ENCODE measurements at places on chromosomes 5 and 9. TPM values are rescaled to one million over a fixed set of nuclear protein-coding genes. Genes with fewer than 3 reads are reported as not detected.

DNA sequence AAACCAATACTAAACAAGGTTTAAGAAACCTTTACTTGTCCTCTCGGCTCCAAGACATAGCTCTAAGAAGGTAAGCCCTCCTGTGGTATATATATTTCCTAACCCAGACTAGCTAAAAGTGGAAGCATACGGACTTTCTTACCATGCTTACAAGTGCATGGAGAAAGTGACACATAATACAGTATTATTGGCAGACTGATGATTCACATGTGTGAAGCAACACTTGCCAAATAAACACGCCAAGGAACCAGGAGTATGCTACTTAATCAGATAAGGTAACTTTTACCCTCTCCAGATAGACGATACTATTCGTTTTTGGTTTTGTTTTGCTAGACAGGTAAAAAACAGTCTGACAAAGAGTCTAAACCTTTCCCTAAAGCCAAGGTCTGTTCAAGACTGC lies 264.1 kb downstream of the MLLT3 start:
- H3K4me3 ChIP-seq, result no peak overlapping the region
- no peaks in the 10 kb centered on the region for H3K27me3 ChIP-seq
- H3K36me3 ChIP-seq, result peaks cover 5% of the 10 kb centered on the region
- DNase-seq, result no peak

Gene SLC46A2
- total RNA-seq, result 17.0 TPM

Gene BSPRY
- total RNA-seq, result 10.8 TPM

GRCh38 chr5:5404381-5404780 lies 18.1 kb upstream of the ICE1 start:
- H3K4me3 ChIP-seq, result no peak overlapping the region
- no peaks in the 10 kb centered on the region for H3K36me3 ChIP-seq
- no peaks in the 10 kb centered on the region for H3K27me3 ChIP-seq
- no peak overlapping the region for H3K27ac ChIP-seq
- no peaks in the 10 kb centered on the region for H3K4me1 ChIP-seq

- H3K27me3 ChIP-seq, result no peaks in the 10 kb centered on the region
- no peak overlapping the region for H3K4me3 ChIP-seq
- no peak for DNase-seq
- no peak overlapping the region for H3K27ac ChIP-seq
Observed at GRCh38 chr9:77507212-77507961, 140.7 kb downstream of the GNA14 start.

DNA sequence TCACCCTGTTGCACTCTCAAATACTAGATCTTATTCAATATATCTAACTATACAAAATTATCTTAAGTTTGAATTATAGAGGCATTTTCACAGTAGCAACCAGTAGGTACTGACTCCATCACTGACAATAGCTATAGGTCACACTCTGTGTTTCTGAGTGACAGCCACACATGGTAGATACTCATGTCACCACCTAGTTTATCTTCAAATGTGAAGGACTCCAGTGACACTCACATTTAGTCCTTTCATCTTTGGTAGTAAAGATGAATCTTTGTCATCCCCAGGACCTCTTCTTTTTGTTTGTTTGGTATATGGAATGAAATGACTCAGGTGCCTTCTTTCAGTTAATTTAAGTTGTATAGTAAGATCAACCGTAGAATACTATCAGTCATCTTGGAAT lies 102.5 kb upstream of the DHFR start:
- no peak overlapping the region for H3K4me3 ChIP-seq
- no peaks in the 10 kb centered on the region for H3K36me3 ChIP-seq
- peaks cover 4% of the 10 kb centered on the region for H3K4me1 ChIP-seq
- H3K27ac ChIP-seq, result no peak overlapping the region
- DNase-seq, result no peak

DNA sequence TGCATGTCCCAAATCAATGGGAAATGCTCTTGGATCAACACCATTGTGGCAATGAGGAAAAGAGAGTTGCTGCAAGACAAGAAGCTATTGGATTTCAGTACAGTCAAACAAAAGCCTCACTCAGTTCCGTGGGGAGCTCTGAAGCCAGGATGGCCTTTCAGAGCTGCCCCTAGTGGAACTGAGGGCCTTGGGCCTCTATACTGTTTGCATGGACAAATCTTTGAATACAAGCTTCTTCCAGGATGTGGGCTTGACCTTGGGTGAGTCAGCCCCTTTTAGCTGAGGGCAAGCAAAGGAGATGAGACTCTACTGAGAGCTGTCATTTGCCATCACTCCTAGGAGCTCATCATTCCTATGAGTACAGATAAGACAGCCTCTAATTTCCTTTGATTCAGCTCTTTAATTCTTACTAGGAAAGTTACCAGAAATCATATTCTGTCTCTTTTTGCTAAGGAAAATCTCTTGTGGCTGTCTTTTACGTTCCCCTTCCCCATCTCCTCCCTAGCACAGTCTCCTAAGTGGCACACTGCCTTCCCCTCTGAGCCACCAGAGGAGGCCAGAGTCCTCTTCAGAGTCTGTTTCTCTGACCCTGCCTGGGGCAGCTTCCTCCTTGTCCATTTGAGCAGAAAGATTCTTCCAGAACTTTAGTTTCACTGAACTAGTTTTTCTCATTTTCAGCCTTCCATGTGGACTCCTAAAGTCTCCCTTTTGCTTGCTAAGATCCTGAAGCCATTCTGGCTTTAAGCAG lies 168.8 kb upstream of the POC5 start:
- H3K36me3 ChIP-seq, result no peaks in the 10 kb centered on the region
- H3K4me3 ChIP-seq, result no peak overlapping the region
- no peaks in the 10 kb centered on the region for H3K27me3 ChIP-seq
- no peak for DNase-seq
- no peak overlapping the region for H3K27ac ChIP-seq

GRCh38 chr5:95600557-95600956 lies 19.3 kb upstream of the GPR150 start:
- DNase-seq, result no peak
- peaks cover 11% of the 10 kb centered on the region for H3K36me3 ChIP-seq
- H3K4me3 ChIP-seq, result no peak overlapping the region

Gene CTXN3
- not detected for total RNA-seq

Gene ZDHHC11
- total RNA-seq, result 12.6 TPM

GRCh38 chr9:134961331-134962064 lies 43.8 kb upstream of the FCN1 start:
- peak; percentile 51 for DNase-seq
- H3K4me1 ChIP-seq, result peaks cover 4% of the 10 kb centered on the region
- no peak overlapping the region for H3K4me3 ChIP-seq

Gene ZNF366
- total RNA-seq, result 12.2 TPM

DNA sequence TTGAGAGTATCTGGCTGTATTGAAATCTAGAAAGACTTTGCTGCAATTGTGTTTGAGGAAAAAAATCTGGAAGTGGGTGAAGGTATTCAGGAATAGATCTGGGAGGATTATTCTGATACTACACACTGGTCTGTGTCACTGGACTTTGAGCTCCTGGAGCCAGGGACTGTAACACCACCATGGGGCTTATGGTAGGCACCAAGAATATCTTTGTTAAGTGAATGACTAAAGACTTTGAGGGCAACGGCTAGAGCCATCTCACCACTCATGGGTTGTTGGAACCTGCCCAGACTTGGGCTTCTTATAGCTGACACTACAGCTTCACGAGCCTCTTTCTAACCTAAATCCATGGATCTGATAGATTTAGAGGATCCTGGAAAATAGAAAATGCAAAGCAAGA lies 10.2 kb downstream of the NFX1 start:
- peaks cover 100% of the 10 kb centered on the region for H3K36me3 ChIP-seq
- DNase-seq, result no peak
- no peaks in the 10 kb centered on the region for H3K27me3 ChIP-seq

DNA sequence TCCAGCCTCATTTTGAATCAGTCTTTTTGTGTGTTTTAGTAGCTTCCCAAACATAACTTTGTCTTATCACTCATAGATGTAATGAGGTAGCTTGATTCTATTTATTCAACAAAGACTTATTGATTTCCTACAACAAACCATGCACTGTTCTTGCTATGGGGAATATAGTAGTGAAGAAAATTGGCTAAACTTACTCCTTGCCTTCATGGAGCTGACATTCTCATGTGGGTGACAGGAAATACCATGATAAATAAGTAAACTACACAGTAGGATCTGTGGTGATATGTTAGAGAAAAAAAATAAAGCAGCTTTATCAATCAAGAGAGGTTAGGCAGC lies 255.7 kb upstream of the TNC start:
- H3K4me3 ChIP-seq, result no peak overlapping the region
- H3K27ac ChIP-seq, result no peak overlapping the region
- no peaks in the 10 kb centered on the region for H3K36me3 ChIP-seq
- H3K27me3 ChIP-seq, result no peaks in the 10 kb centered on the region
- no peaks in the 10 kb centered on the region for H3K4me1 ChIP-seq

GRCh38 chr9:3336951-3337350 lies 188.8 kb downstream of the RFX3 start:
- no peak overlapping the region for H3K27ac ChIP-seq
- H3K36me3 ChIP-seq, result no peaks in the 10 kb centered on the region
- DNase-seq, result no peak
- no peak overlapping the region for H3K4me3 ChIP-seq
- peaks cover 5% of the 10 kb centered on the region for H3K4me1 ChIP-seq
- H3K27me3 ChIP-seq, result no peaks in the 10 kb centered on the region

DNA sequence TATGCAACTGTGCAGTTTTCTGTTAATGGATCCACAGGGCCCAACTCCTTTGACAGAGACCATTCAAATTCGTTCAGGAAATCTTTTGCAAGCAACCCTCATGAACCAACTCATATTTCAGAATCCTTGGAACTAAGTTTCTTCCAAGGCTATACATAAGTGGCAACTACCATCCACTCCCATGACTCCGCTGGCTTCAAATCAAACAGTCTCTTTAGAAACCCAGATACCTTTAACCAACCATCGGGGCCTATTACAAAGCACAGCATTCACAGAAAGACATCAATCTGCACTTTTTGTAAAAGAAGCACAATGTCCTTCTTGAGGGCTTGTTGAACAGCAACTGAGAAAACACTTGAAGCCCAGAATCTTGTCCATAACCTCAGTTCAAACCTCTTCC lies 526.9 kb downstream of the DTWD2 start:
- no peaks in the 10 kb centered on the region for H3K4me1 ChIP-seq
- H3K27ac ChIP-seq, result no peak overlapping the region
- H3K36me3 ChIP-seq, result no peaks in the 10 kb centered on the region
- no peak for DNase-seq
- no peak overlapping the region for H3K4me3 ChIP-seq
- no peaks in the 10 kb centered on the region for H3K27me3 ChIP-seq

Gene CDX1
- not detected for total RNA-seq

GRCh38 chr9:76526026-76526425 lies 67.0 kb downstream of the GCNT1 start:
- no peaks in the 10 kb centered on the region for H3K36me3 ChIP-seq
- H3K27me3 ChIP-seq, result no peaks in the 10 kb centered on the region
- no peak overlapping the region for H3K4me3 ChIP-seq
- peaks cover 9% of the 10 kb centered on the region for H3K4me1 ChIP-seq
- DNase-seq, result no peak

Gene IFNA21
- total RNA-seq, result not detected

GRCh38 chr9:134410071-134410834 lies 84.0 kb downstream of the RXRA start:
- peaks cover 9% of the 10 kb centered on the region for H3K36me3 ChIP-seq
- peak; percentile 92 for DNase-seq
- no peaks in the 10 kb centered on the region for H3K27me3 ChIP-seq
- H3K27ac ChIP-seq, result peak overlapping the region; percentile 51
- no peak overlapping the region for H3K4me3 ChIP-seq

Gene DMGDH
- total RNA-seq, result 0.78 TPM

Gene PCSK5
- total RNA-seq, result 18.1 TPM

- no peak for DNase-seq
- H3K4me1 ChIP-seq, result no peaks in the 10 kb centered on the region
- H3K27ac ChIP-seq, result no peak overlapping the region
- no peak overlapping the region for H3K4me3 ChIP-seq
- H3K27me3 ChIP-seq, result no peaks in the 10 kb centered on the region
Observed at GRCh38 chr9:74403581-74403980, 93.6 kb upstream of the RORB start.

Gene EPB41L4B
- total RNA-seq, result 10.1 TPM

Gene HTR1A
- not detected for total RNA-seq

GRCh38 chr5:144196612-144197011 lies 25.9 kb downstream of the KCTD16 start:
- no peaks in the 10 kb centered on the region for H3K4me1 ChIP-seq
- H3K27ac ChIP-seq, result no peak overlapping the region
- H3K27me3 ChIP-seq, result no peaks in the 10 kb centered on the region
- H3K36me3 ChIP-seq, result no peaks in the 10 kb centered on the region
- DNase-seq, result no peak

- no peaks in the 10 kb centered on the region for H3K36me3 ChIP-seq
- no peak overlapping the region for H3K27ac ChIP-seq
- no peak overlapping the region for H3K4me3 ChIP-seq
- DNase-seq, result no peak
- H3K27me3 ChIP-seq, result no peaks in the 10 kb centered on the region
Observed at GRCh38 chr5:97591781-97592180, 408.7 kb upstream of the RIOK2 start.

DNA sequence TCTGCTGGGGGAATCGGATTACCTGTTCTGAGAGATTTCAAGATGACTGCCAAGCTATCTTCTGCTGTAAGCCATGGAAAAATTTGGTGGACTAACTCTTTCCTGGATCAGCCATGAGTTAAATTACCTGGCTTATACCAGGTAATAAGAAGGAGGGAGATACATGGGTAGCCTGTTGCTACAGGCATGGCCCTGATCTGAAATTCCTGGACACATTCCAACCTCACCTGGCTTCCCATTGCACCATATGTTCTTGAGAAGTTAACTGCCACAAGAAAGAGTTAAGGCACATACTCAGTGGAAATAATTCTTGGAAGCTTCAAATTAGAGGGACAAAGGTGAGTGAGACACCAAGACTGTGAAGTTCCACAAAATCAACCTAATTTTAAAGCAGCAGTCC lies 371.3 kb downstream of the ACTL7B start:
- no peaks in the 10 kb centered on the region for H3K4me1 ChIP-seq
- H3K27ac ChIP-seq, result no peak overlapping the region
- no peak for DNase-seq
- H3K4me3 ChIP-seq, result no peak overlapping the region
- H3K36me3 ChIP-seq, result no peaks in the 10 kb centered on the region

- no peaks in the 10 kb centered on the region for H3K36me3 ChIP-seq
- no peaks in the 10 kb centered on the region for H3K27me3 ChIP-seq
- H3K27ac ChIP-seq, result no peak overlapping the region
- no peak overlapping the region for H3K4me3 ChIP-seq
Observed at GRCh38 chr5:9025942-9026341, 519.9 kb downstream of the SEMA5A start.

Gene C5orf63
- total RNA-seq, result 10.1 TPM

GRCh38 chr5:142821034-142821732 lies 51.0 kb downstream of the ARHGAP26 start:
- no peak for DNase-seq
- no peaks in the 10 kb centered on the region for H3K27me3 ChIP-seq
- H3K4me1 ChIP-seq, result peaks cover 38% of the 10 kb centered on the region

- no peak for DNase-seq
- H3K36me3 ChIP-seq, result no peaks in the 10 kb centered on the region
- no peak overlapping the region for H3K27ac ChIP-seq
- H3K27me3 ChIP-seq, result no peaks in the 10 kb centered on the region
- H3K4me3 ChIP-seq, result no peak overlapping the region
Observed at GRCh38 chr9:134540276-134541096, 101.1 kb upstream of the COL5A1 start.
